ENCODE measurements at places on chromosomes 13 and 19.

DNA sequence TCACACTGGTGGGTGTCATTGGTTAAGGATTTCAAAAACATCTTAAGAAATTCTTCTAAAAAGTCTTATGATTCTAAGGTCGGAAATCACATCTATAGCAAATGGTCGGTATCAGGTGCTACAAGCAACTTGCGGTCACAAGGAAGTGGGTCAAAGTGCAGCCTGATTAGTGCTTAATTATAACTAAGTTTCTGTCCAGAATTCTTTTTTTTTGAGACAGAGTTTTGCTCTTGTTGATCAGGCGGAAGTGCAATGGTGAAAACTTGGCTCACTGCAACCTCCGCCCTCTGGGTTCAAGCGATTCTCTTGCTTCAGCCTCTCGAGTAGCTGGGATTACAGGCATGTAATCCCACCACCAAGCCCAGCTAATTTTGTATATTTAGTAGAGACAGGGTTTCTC lies 1.2 kb upstream of the GDF15 start:
- no peak for DNase-seq

- DNase-seq: no peak
Measured at GRCh38 chr13:103289681-103290080, 223.5 kb upstream of the SLC10A2 start.

- no peak for DNase-seq
Measured at GRCh38 chr19:45076851-45077730, 813 bp upstream of the ZNF296 start.

DNA sequence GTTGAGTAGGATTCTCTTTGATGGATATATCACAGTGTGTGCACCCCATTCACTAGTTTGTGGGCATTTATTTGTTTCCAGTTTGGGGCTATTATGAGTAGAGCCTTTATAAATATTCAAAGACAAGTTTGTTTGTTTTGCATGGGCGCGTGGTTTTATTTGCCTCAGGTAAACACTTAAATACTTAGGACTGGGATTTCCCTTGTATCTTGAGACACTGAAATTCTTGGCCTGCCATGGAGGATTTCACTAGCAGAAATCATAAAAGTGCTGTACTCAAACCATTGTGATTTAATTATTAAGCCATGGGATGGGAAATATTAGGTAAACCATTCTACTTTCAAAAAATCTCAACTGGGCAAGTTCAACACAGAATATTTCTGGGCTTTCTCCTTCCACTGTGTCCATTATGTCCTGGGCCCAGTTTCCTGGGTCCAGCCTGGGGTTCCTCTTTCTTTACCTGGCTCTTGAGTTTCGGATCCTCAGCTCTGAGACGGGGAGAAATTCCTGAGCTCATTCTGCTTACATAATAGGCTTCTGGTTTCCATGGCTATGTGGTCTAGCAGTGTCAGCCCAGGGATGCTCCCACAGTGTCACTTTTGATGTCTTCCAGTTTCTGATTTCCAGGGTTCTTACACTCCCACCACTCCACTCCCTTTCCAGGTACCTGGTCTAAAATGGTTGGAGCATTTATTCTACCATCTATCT lies 14.4 kb downstream of the MYO16 start:
- DNase-seq: no peak

DNA sequence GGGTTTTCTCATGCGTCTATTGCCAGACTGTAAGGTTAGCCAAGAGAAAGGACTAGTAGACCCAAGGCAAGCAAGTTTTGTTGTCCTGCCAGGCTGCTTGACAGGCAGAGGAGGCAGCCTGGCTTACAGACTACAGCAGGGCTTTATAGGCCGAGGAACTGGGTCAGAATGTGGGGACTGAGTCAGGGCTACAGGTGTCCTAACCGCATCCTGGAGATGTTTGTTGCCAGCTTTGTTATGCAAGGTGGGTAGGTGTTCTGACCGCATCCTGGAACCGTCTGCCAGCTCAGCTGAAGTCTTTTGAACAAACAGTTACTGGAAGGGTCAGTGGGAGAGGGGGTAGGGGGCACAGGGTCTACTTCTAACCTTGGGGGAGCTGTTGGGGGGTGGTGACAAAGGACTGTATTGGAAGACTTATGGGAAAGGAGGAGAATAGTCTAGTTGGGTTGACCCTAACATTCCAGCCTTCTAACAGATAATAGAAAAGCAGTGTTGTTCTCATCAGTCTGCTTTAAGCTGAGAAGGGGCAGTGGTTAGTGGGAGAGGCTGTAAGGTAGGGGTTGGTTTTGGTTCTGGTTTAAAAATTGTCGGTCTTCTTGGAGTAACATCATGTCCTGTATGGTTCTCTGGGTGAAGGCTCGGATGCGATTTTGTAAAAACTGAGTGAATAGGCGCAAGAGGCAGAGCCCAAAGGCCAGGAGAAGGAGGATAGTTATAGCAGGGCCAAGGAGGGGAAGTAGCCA lies 913.8 kb upstream of the SLITRK5 start:
- DNase-seq: no peak

DNA sequence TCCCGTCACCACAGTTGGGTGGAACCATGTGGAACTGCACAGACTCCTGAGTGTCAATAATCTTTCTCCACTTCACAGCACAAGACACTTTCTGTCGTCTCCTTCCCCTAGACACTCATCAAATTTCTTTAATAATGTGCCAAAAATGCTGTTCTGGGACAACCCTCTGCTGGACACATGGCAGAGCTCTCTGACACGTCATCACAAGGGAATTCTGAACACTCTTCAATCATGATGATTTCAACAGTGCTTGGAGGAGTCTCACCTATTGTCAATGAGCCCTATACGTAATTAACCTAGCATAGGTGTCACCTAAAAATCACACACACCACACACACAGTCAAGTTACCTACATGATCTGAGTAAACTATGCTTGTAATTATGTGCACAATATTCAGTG lies 141.3 kb downstream of the STOML3 start:
- no peak for DNase-seq

- no peak for DNase-seq
Measured at GRCh38 chr13:49893591-49893990, 42.5 kb downstream of the SPRYD7 start.
